ENCODE measurements at places on chromosomes 5 and 9.

GRCh38 chr9:92564982-92565381, 29.2 kb upstream of the ECM2 start:
- DNase-seq, result no peak

DNA sequence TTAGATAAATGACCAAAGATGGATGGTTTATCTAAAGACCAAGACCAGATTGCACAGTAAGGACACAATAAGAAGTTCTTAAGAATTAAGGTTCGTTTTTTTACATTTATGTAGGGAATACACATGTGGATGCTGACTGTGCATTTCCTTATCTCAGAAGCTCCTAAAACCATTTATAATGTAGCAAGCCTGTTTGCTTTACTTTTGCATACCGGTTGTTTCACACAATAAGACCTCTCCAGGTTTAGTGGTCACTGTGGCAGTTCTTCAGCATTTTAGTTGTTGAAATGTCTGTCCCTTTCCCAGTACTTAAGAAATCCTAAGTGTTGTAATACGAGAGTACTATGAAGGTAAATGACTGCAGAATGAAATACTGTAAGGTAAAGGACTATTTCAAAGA, 43.6 kb downstream of the BASP1 start:
- DNase-seq, result no peak

- DNase-seq, result no peak
Measured at GRCh38 chr9:29945012-29945411, 2371.7 kb upstream of the C9orf72 start.

DNA sequence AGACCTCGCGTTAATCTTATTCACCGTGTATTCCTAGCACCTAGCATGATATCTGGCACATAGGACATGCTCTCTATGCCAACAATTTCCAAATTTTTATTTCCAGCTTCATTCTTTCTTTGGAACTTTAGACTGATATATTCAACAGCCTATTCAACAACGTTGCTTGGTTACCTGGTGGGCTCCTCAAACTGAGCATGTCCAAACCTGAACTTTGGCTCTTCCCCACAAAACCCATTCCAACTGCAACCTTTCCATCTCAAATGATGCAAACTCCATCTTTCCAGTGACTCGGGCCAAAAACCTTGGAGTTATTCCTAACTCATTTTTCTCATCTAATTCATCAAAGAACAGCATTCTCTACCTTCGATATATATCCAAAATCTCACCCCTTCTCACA, 525.2 kb downstream of the AGTPBP1 start:
- no peak for DNase-seq

- DNase-seq, result no peak
Measured at GRCh38 chr5:383621-384020, 59.4 kb upstream of the EXOC3 start.

DNA sequence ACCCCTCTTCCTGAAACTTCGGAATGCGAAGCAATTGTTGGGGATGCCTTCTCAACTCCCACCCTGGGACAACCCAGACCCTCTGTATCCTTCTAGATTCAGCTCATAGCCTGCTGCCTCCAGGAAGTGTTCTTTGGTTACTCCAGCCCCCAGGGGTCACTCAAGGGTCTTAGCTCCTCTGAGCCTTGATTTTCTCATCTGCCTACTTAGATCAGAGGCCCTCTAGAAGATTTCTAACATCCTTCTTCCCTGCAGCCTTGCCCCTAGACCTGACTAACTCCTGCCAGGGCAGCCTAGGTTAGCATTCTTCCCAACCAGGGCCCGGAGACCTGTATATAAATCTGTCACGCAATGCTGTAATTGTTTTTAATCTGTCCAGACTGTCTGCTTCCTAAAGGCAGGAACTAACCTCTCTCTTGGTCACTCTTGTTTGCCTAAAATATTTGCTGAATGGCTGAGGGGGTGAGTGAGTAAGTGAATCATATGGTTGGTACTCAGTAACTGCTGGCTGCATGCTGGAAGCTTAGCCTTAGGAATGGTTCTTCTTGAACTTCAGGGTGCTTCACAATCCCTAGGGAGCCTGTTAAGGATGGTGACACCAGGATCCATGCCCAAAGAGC, 8.2 kb downstream of the GALNT10 start:
- DNase-seq, result no peak

DNA sequence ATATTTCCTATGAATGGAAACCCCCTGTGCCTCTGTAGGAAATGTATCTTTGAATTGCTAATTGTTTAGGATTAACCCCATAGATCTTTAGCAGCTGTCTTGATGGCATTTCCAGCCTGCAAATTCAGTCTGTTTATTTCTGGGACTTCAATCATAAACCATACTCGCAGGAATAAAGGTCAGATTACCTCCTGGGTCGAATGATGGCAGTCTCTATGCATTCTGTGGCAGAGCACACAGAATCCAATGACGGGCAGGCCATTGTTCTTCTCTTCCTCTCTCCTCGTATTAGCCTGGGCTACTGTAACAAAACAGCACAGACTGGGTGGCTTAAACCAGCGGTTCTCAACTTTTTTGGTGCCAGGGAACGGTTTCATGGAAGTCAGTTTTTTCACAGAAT, 199.9 kb downstream of the PCSK5 start:
- DNase-seq, result no peak

DNA sequence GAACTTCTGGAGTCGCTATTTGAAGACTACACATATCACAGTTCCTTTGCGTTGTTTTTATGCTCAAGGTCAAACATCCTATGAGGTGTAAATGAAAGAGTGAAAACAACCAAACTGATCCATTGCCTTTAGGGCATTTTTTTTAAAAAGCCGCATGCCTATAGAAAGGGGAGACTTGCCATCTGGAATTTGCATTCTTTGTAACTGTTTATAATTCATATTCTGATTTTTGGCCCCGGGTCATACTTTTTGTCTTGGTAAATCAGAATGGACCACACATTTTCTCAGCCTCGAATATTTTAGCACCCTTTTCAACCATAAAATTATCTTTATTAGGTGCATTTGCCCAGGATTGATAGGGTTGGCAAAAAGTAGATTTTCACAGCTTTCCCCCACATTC, 188.0 kb downstream of the GOLPH3 start:
- no peak for DNase-seq

GRCh38 chr9:134175808-134176598, 11.6 kb upstream of the RNU6ATAC start:
- DNase-seq, result no peak

- DNase-seq, result no peak
Measured at GRCh38 chr5:177314376-177315342, 3.0 kb upstream of the MXD3 start.

- no peak for DNase-seq
Measured at GRCh38 chr5:149201121-149201637, 59.9 kb downstream of the ABLIM3 start.

DNA sequence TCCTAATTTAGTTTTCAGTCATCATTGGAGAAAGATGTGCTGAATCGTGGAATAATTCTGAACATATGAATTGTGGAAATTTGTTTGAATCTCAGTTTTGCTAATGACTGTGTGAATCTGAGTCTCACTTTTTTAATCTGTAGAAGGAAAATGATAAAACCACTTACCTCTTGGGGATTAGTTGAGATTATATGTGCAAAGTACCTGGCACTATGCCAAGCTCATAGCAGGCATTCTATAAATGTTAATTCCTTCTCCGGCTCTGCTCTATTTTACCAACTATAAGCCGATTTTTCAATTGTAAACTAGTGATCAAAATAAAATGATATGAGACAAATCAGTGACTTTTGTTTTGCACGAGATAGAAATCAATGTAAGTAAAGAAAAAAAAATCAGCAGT, 290.8 kb downstream of the TRPM3 start:
- no peak for DNase-seq

DNA sequence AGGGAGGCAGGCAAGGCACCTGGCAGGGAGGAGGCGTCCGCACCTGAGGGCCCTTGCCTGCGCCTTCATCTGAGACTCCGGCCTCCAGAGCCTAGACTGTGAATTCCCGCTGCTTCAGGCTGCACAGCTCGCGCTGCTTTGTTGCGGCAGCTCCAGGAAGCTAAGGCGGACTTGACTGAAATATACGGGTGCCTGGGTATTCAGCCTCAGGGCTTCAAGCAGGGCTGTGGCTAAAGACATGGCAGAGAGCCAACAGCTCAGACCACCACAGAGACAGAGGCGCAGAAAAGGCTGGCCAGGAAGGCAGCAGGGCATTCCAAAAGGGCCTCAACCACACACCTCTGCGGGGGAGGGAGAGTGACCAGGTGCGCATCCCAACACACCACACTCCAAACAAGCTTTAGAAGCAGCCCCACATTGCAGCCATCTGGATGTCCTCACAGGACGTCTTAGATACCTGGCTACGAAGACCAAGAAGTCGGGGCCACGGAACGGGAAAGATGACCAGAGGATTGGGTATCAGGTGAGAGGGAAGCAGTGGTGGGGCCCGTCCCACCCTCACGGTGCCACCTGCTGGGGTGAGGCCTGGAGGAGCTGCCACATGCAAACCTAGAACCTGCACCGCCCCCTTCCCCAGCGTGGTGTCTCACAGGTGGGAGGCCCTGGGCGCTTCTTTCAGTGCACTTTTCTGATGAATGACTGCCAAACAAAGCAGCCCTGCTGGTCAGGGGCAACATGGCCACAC, 1.7 kb upstream of the DPH7 start:
- no peak for DNase-seq

DNA sequence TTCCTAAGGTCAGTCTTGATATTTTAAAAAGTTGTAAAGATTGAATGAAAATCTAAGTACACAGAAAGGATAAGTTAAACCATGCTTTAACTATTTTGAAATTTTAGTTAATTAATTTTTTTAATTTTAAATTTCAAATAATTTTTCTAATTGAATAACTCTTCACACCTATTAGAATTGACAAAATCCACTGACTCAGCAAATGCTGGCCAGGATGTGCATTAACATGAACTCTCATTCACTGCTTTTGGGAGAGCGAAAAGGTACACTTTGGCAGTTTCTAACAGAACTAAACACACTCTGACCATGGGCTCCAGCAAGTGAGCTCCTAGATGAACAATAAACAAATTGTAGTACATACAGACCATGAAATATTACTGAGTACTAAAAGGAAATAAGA, 209.5 kb downstream of the PTPRD start:
- no peak for DNase-seq

GRCh38 chr9:19385786-19386501, 5.9 kb upstream of the RPS6 start:
- no peak for DNase-seq

- DNase-seq, result no peak
Measured at GRCh38 chr5:125554355-125554754, 807.9 kb upstream of the ZNF608 start.

GRCh38 chr9:96309850-96310249, 7.9 kb upstream of the HSD17B3 start:
- no peak for DNase-seq

- no peak for DNase-seq
Measured at GRCh38 chr5:42807722-42808447, 3.8 kb downstream of the SELENOP start.

Data from NCI-H2171 (cell line).